ENCODE measurements at places on chromosomes 1 and 21.

DNA sequence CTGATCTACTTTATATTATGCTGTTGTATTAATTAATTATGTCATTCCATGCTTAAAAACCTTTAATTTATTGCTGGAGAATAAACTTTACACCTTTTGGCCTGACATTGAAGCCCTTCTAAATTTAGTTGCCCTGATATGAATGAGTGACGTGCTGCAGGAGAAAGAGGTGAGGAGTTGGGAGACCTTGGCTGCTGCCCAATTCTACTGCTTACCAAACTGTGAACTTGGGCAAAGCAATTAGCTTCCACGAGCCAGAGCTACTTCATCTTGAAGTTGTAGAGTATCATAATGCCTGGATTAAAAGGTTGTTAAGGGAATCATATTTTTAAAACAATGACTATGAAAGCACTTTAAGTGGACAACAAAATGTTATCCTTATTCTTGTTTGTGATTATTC lies 126.8 kb upstream of the DEPDC1 start:
- DNase-seq = no peak

DNA sequence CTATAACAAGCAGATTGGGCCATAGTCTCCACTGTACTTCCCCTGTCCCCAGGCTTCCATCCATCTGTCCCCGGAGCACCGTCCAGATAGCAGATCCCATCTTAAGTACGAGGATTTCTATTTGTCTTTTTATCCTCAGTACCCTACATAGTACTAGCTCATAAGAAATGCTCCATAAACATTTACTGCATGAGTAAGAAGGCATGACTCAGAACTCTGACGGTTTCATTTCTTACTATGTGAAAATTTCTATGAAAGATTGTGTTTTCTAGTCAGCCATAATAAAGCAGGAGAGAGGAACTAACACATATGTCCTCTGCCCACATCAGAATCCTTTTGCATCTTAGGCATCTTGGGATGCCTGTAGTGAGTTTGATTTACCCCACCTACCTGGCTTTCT lies 49.5 kb downstream of the CHD1L start:
- no peak for DNase-seq

- no peak for DNase-seq
Observed at GRCh38 chr1:35539073-35539823, 18.0 kb downstream of the KIAA0319L start.

GRCh38 chr1:65387821-65388220 lies 32.6 kb upstream of the LEPR start:
- no peak for DNase-seq

DNA sequence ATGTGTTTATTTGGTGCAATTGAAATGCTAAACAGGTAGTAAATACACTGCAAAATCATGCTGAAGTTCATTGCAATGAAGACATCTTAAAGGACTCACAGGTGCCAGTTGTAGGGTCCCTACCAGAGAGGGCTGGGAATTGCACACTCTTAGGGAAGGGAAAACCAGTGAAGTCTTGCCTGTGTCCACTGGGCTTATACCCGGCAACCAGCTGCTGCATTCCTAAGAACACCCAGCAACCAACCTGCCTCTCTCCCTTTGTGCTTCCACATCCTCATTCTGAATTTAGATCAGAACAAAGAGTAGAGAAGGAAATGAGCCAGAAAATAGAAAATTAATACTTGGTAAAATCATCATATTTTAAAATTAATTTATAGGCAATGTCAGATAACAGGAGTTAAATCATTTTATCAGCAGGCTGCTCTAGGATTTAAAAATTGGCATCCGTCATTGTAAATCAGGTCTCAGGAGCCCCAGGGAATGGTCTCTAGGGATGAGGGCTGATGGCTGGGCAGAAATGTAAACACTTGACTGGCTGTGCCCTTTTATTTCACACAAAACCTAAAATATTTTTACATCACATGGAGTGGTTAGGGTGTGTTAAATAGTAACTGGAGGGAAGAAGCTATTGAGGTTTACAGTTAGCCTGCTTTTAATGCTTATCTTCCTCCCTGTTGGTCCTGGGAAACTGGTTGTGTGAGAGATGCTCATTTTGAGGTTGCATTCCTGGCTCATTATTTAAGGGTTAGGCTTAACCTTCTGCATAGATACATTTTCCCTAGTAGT lies 31.3 kb downstream of the PTGFRN start:
- DNase-seq = no peak

- DNase-seq = no peak
Observed at GRCh38 chr1:84827976-84828375, 65.0 kb downstream of the LPAR3 start.

All from C1 segment of cervical spinal cord (tissue), 14 donors.